ENCODE measurements at places on chromosomes 12 and 14.

DNA sequence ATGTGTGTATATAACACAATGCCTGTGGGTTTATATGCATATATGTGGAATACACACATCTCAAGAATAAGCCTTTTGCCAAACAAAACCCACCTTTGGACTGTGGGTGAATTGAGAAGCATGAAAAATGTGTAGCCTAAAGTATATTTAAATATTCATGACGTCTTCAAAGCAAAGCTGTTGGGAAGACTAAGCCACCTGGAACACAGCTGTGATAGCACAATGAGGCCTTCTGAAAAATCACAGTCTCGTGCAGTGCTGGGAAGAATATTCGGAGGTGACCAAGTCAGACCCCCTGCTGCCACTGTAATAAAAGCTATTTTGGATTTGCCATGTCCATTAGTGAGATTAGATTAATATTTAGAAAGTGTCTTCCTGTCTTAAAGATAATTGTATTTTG is 51.5 kb downstream of the SUDS3 start:
- no peak for DNase-seq

- DNase-seq: no peak
These were observed 39.2 kb downstream of the BCAT1 start for GRCh38 chr12:24909667-24910066.

DNA sequence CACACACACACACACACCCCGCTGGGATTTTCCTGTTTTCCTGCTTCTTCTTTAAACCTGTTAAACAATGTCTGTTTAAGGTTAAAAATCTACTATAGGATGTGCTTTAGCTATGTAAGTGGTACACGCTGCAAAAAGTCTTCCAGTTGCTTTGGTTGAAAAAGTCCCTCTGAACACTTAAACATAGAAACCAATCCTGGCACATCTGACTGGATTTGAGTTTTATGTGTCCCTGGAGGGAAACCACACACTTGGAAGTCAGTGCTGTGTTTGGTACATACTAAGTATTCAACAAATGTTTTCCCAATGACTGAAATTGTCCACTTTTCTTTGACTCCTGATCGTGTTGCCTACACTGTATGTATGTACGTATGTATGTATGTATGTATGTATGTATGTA is 22.0 kb downstream of the CFL2 start:
- DNase-seq: no peak

GRCh38 chr12:9702255-9702654 is 30.6 kb downstream of the CLECL1 start:
- DNase-seq: no peak

- DNase-seq: no peak
These were observed 42.2 kb upstream of the KTN1 start for GRCh38 chr14:55537782-55538181.

DNA sequence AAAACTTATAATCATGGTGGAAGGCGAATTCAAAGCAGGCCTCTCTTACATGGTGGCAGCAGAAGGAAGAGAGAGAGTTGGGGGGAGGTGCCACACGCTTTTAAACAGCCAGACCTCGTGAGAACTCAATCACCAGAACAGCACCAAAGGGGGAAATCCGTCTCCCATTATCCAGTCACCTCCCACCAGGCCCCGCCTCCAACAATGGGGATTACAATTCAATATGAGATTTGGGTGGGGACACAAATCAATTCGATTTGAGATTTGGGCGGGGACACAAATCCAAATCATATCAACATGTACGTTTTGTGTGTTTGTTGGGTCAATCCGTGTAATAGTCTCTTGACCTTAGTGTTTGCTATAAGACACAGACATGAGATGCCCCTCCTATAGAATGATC is 21.8 kb upstream of the WNK1 start:
- DNase-seq: no peak

DNA sequence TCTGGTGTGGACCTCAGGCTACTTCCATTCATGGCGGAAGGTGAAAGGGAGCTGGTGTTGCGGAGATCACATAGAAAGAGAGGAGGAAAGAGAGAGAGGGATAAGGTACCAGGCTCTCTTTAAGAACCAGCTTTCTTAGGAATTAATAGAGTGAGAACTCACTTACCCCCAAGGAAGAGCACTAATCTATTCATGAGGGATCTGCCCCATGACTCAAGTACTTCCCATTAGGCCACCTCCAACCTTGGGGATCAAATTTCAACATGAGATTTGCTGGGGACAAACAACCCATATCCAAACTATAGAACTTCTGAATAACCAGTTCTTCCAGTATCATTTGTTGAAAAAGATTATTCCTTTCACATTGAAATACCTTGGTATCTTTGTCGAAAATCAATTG is 34.0 kb upstream of the C2CD5 start:
- no peak for DNase-seq

- no peak for DNase-seq
These were observed 23.5 kb upstream of the INF2 start for GRCh38 chr14:104665657-104666522.

GRCh38 chr12:15545334-15545733 is 223.0 kb downstream of the PTPRO start:
- no peak for DNase-seq

GRCh38 chr12:11499806-11500187 is 104.4 kb upstream of the PRB2 start:
- no peak for DNase-seq

- DNase-seq: no peak
These were observed 155.2 kb downstream of the SYNE2 start for GRCh38 chr14:64008016-64008415.

DNA sequence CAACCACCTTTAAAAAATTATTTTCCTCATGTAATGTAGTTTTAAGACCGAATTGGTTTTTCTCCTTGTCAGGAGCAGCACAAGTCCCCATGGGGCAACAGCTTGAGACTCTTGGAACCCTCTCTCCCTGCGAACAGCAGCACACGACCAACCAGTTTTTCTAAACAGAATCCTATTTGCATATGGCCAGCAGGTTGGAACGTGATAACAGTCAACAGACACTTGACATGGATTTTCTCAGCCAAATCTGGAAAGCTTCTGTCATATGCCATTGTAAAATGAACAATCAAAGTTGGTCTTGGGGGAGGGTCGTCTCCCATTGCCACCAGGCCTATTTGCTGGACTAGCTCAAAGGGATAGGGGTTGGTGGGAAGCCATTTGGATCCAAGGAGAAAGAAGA is 1915.0 kb upstream of the FLRT2 start:
- no peak for DNase-seq

DNA sequence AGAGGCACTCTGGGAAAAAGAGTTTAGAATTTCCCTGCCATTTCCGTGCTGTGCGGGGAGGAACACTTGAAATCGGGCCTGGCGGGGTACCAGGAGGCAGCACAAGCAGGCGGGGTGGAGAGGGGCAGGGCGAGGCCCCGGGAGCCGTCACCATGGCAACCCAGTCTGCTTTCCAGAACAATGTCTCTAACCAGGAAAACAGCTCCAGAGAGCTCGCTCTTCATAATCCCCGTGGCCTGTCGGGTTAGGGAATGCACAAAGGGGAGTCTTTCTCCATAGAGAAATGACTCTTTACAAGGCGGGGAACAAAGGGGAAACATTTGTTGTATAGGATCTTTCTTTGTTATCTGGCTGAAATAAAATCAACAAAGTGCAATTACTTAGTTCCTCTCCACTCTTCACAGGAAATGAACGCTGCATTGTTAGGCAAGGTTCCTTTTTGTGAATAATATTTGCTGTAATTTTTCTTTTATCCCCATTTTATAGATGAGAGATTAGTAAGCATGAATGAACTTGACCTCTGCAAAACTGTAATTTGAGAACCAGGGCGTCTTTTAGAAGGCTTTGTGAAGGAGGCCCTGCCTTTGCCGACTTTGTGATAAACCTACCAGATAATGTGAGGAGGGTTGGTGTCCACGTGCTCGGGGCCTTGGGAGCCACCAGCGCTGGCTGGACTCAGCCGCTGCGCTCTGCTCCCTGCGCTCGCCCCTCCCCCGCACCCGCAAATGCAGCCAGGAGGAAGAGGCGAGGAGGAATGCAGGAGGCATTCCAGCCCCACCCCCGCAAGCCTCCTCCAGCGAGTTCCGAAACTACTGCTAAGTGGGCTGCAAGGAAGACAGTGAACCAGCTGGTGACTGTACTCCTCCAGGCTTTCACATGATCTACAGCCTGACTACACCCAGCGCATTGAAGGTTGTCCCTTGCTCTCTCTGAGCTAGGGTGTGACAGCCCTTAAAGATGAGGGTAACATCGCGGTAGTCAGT is 105.2 kb upstream of the ATF7IP start:
- DNase-seq: peak; percentile 91

DNA sequence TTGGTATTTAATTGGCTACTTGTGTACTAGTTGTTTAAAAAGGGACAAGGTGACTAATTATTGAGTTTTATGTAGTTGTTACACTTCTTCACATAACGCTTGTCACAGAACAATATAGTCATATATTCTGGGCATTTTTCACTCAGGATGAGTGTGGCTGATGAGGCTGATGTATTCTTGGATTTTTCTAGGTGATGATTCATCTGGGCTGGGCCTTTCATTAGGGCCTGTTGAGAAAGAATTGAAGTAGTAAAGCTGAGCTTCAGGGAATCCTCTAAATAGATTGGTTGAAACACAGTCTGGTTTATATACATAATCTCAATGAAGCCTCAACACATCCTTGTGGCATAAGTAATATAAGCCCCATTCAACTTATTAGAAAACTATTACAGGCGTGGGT is 445.7 kb downstream of the DAD1 start:
- no peak for DNase-seq

GRCh38 chr14:86088156-86088555 is 558.2 kb downstream of the FLRT2 start:
- DNase-seq: no peak

DNA sequence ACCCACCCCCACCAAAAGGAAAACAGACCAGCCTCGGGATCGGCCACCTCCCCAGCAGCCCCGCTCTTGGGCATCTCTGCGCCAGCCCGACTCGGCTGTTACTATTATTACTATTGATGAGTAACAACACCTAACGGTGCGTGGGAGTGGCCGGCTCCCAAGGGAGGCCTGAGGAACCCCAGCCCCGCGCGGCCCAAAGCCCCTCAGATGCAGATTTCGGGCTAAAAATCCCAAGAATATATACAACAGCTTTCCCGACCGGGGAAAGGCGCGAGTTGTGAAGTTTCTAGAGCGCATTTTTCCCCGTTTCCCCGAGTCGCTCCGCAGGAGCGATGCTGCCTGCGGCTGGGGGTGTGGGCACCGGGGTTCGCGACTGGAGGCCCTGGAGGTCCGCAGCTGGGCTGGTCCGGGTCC is 565 bp downstream of the NT5DC3 start:
- peak; percentile 69 for DNase-seq

DNA sequence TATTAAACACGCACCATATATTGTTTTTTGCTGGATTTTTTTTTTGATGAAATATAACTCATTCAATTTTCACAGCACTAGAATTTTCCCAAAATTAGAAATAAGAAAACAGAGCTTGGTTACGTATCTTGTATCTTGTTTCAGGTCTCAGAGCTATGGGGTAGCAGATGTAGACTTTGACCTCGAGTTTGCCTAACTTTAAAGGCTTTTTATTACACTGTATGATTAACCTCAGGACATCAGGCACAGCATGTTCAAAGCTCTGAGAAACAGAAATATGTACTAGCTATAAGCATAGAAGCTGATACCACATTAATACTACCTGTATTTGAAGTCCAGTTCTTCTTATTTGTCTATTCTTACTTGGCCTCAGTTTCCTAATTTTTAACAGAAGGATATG is 171.9 kb upstream of the KITLG start:
- no peak for DNase-seq

DNA sequence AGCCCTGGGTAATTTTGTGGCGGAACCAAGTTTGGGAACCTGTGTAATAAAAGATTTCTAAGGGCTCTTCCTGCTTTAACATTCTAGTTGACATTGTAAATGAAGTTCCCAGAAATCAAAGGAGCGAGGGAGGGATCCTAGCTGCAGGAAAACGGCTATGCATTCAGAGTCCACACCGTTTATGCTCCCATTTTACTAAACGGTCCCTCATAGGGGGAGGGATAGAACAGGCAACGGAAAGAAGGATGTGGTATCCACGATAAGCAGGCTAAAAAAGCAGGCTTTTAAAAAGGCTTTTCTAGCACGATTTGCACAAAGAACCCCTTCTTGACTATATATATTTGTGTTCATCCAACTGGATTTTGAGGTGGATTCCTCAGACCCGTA is 559 bp downstream of the SYNJ2BP start:
- DNase-seq: no peak

- no peak for DNase-seq
These were observed 367 bp downstream of the GALNT16 start for GRCh38 chr14:69260190-69260860.

Measured in uterus (tissue), 4 donors.